ENCODE measurements at places on chromosomes 4 and X.

- no peak for DNase-seq
Observed at GRCh38 chrX:71081330-71082123, 13.4 kb upstream of the SNX12 start.

- no peak for DNase-seq
Observed at GRCh38 chrX:108417257-108417656, 21.0 kb downstream of the COL4A6 start.

DNA sequence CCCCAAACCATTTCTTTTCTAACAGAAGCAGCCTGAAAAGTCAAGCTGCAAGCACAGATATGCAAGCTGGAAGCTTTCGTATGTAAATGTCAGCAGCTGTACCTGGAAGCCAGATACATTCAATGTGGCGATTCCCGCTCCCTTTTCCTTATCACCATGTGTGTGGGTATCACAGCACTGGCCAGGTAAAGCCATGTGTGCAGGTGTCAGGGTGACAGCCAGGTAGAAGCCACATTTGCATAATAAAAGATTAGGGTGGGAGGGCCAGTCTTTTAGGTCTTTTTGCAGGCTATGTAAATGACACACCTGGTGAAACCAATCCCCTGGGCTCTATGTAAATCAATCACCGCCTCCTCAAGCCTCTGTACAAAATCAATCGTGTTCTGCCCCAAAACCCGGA, 50.1 kb downstream of the RXFP1 start:
- DNase-seq: no peak

GRCh38 chrX:46333550-46333949, 211.7 kb downstream of the ZNF674 start:
- DNase-seq: no peak

DNA sequence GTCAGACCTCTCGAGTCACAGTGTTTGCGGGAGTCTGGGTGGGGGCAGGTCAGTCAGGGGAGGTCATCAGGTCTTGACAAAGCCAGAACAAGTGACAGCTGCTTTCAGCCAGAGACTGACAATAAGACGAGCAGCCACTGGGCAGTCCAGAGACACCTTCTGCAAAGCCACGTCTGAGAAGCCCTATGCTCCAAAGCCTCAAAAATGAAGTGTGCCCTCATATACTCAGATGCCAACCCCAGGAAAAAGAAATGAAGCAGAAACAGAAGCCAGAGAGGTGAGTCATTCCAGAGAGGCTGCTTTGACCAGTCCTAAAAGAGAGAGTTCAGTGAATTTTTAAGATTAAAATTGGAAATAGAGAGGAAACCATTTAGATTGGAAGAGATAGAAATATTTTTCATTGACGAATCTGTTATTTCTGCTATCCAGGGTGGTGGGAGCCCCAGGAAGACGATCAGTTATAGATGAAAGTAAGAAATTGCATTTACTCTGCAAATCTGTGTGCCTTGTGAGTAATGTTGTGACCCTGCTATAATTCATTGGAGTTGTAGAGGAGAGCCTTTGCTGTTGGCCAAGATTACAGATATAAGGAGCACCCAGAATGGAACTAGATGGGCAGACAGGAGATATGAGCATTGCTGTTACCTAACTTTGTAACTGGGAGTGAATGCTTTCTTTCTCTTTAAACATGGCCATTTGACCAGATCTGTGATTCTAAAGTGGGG, 77.9 kb downstream of the LRRC66 start:
- DNase-seq: no peak

DNA sequence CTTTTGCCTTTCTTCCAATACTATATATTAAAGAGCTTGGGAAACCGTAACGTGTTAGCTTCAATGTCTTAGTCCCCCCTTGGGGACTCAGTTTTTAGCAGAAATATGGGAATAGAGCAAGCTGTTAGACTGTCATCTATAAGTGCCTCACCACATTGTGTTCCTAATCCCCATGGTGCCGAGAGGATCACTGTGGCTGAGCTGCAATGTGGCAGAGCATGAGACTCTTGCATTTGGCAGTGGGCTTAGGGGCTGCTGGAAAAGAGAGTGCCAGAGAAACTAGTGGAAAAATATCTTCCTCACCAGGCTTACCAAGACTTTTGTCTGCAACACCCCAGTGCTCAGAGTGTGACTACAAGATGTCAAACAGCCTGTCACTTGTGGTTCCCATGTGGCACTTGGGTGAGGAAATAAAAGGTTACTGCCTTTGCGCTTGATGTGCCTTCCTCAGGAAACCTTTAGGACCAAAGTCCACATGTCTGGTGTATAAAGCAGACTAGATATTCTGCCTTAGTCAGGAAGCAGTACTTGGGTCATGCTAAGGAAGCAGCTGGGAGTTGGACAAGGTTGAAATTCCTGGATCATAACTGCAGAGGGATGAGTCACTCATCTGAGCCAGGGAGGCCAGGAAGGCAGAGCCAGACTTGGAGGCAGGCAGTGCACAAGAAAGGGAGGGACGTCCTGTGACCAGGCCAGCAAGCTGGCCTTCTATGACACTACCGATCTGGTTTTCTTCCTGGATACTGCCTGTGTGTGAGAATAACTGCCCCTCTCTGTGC, 9.7 kb upstream of the MAGEA4 start:
- no peak for DNase-seq

- no peak for DNase-seq
Observed at GRCh38 chrX:108000751-108001150, 18.6 kb upstream of the TEX13B start.

DNA sequence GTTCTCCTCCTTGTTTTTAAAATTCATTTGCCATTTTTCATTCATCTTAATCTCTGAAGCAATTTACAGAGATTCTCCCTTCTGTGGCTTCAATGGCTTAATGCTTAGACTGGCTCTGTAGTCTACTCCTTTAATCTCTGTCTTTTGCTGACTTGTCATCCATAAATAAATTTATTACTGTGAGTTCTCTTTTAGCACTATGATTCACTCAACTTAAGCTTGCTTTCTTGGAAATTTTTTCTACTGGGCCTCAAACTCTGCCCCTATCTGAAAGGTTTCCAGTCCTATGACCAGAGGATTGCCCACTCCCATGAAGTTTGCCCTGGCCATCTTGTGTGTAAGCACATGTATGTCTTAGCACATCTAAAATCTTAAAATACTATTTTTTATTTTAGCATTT, 251.1 kb downstream of the DCLK2 start:
- DNase-seq: no peak

GRCh38 chr4:162061214-162061613, 102.6 kb downstream of the FSTL5 start:
- no peak for DNase-seq

GRCh38 chrX:12770440-12770839, 20.8 kb upstream of the PRPS2 start:
- no peak for DNase-seq

- no peak for DNase-seq
Observed at GRCh38 chr4:4386296-4386735, 586 bp upstream of the NSG1 start.

DNA sequence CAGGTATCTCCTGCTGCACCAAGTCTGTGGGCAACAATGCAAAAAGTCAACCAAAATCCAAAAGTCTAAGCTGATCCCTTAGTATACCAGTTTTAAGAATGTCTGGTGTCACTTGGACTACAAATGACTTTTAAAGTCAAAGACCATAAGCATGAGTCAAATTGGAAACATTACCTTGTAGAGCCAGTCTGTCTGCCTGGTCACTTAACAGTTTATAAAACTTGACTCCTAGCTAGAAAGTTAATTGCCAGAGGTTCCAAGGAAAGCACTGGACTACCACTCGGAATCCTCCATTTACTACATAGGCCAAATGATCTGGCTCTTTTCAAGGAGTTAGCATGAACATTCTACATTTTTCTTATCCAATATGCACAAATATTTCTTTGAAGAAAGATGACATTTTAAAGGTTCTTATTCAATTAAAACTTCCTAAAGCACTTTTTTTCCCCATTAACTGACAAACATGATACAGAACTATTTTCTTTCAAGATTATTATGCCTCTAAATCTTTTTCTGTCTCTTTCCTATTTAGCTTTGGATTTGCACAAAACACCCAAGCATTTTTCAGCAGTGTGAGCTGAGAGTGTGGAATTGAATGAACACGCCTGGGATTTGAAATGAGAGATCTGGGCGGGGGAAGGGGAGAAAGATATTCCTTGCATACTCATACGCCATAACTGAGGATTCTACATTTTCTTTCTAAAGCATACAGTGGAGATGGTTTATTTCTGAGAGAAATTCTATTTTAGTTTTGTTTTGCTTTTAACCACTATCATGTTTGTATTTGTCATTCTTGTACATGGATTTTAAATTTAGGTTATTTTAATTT, 188.4 kb downstream of the SHROOM3 start:
- DNase-seq: no peak

DNA sequence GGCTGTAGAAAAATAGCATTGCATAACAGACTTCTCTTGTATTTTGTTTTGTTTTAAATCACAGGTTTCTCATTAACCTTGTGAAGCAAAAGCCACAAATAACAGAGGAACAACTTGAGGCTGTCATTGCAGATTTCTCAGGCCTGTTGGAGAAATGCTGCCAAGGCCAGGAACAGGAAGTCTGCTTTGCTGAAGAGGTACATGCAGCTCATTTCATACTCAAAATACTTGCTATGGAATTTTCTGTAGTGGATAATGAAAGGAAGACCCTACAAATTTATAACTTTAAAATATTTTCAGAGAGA, 17.6 kb downstream of the AFP start:
- no peak for DNase-seq

DNA sequence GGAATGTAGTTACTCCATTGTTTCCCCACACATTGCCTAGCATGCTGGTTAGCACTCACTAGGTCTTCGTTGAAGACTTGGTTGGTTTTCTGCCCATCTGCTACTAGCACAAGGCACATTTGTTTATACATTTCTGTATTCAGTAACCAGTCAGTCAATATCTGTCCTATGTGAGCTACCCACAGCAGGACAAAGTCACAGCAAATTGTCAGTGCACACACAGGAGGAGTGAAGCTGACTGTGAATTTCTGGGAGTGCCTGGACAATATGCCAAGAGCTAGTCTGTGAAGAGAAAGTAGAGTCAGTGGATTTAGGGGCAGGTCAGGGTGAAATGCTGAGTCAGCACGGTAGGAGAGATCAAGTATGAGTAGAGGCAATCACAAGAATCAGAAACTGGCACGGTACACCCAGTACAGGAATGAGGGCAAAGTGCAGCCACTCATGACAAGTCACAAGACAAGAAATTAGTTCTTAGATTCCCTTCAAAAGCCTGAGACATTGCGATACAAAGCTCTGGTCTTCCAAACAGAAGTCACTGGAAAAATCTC, 1049.8 kb upstream of the POU3F4 start:
- no peak for DNase-seq

GRCh38 chr4:10013722-10014121, 7.6 kb downstream of the SLC2A9 start:
- peak; percentile 28 for DNase-seq

- DNase-seq: no peak
Observed at GRCh38 chr4:61603086-61603485, 403.0 kb downstream of the ADGRL3 start.

DNA sequence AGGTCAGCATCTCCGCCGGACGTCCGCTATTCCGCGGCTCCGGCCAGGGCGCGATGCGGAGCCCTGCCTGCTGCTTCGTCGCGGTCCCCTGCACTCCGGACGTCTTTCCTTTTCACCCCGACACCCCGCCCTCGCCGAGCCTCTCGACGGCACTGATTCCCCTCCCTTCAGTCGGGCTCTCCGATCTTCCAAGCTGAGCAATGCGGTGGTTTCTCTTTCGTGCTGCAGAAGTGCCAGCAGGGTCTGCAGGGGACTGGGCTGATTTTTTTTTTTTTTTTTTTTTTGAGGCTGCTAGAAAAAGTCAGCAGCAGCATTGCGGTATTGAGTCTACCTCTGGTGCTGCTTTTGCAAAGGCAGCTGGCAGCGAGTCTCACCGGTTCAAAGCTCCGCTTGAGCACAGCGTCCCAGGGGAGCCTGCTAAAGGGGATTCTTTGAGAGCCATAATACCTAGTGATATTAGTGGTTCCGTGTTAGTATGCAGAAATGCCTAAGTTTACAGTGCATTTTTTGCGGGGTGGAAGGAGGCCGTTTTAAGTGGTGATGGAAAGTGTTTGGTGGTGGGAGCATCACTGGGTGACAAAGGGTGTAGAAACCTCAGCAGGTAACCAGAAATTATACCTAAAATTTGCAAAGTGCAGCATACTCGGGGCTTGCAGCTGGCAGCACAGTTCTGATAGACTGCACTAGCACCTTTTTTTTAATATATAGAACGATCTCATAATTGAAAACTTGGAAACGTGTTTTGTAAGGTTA, 969 bp downstream of the STIM2 start:
- DNase-seq: peak; percentile 61

DNA sequence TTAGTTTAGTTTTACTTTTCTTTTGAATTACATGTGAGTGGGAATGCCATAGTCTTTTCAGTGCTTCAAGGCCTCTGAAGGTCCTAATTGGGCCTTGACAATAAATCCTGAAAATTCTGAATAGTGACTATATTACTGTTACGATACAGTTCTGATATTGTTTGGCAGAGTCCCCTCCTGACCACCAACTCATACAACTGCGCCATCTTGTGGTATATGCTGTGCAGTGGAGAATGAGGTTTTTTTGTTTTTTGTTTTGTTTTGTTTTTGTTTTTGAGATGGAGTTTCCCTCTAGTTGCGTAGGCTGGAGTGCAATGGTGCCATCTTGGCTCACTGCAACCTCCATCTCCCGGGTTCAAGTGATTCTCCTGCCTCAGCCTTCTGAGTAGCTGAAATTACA, 56.6 kb upstream of the CHRDL1 start:
- peak; percentile 30 for DNase-seq

- no peak for DNase-seq
Observed at GRCh38 chrX:35439034-35439660, 359.0 kb upstream of the MAGEB16 start.

GRCh38 chr4:84932462-84932861, 34.0 kb downstream of the WDFY3 start:
- DNase-seq: no peak

- no peak for DNase-seq
Observed at GRCh38 chr4:122747068-122747467, 14.6 kb downstream of the BBS12 start.

GRCh38 chrX:8433109-8434062, 31.2 kb upstream of the VCX3B start:
- DNase-seq: no peak

GRCh38 chr4:148747721-148748268, 305.6 kb upstream of the NR3C2 start:
- no peak for DNase-seq

GRCh38 chr4:178470996-178471784, 1029.0 kb upstream of the AGA start:
- no peak for DNase-seq

DNA sequence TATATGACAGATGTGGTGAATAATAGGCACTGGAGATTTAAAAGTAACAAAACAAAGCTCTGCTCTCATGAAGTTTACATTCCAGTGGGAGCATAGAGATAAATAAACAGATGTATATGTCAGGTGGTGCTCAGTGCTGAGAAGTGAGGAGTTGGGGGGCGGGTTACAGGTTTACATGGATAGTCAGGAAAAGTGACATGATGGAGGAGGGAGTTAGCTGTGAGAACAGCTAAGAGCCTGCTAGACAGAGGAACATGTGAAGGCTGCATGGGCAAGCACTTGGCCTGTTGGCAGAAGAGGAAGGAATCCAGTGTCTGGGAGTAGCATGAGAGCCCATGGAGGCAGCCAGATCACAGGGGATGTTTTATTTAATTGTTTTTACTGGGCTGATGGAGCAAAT, 10.2 kb upstream of the TMEM156 start:
- no peak for DNase-seq
